ENCODE measurements at places on chromosomes 3 and 15.

DNA sequence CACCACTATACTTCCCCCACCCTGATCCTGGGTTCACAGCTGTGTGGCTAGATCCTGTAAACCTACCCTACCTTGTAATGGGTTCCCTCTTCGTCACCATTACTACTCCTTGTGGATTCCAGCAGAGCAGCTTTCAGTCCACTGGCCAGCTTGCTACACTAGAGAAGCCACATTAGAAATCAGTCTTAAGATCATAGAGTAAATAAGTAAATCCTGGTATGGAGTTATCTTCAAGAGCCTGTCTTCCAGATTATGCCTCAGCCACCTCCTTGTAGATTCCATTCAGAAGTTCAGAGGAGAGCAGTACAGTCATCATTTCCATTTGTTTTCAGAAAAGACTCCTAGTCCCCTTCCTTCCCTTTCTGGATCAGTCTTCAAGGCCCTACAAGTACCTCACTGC is 123.7 kb downstream of the ALDH1A2 start:
- no peak for DNase-seq

- no peak for DNase-seq
Observed at GRCh38 chr3:66488492-66488891, 12.3 kb downstream of the LRIG1 start.

DNA sequence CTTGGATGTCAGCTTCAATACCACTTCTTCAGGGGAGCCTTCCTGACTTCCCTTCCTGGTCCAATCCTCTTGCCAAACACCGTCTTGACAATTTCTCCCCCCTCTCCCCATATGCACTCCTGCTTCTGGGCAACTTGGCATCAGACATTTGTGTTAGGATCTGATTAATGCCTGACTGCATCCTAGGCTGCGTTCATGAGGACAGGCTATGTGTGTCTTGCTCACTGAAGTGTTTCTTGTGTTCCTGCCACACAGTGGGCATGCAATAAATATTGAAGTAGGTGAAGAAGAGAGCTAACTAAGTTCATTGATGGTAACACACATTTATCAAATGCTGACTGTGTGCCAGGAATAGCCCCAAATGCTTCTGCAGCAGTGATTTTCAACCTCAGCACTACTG is 36.4 kb upstream of the WNT5A start:
- DNase-seq = no peak

DNA sequence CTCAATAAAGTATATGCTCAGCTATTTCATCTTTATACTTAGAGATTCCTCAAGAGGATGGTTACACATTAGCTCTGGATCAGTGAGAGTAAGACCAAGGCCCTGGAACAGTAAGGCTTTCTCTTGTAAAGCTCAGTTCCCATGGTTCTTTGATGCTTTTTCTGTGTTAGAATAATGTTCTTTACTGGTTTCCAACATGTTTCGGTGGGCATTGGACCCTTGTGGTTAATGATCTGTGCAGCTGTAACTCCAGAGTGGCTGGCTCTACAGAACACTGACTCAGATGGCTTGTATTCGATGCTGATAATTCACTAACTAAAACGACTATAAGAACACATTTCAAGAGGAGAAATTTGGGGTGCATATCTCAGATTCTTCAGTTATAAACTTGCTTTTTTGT is 114.7 kb downstream of the AKAP13 start:
- no peak for DNase-seq

DNA sequence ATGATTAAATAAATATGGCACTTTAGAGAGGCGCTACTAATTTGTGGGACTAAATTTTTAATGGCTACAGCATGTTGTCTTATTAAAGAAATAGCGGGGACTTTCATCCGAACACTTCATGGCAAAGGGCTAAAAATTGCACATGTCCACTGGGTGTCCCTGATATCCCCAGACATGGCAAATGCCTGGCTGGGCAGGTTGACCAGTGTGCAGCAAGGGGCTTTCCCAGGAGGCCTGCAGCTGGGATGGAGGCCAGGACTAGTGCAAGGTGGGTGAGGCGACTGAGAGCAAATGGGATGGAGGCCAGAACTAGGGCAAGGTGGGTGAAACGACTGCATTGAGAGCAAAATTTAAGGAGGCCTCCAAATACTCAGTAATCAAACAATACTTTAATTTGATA is 167.4 kb upstream of the SMAD3 start:
- DNase-seq = no peak

All from fibroblast of villous mesenchyme (primary cell).